NCI-H146 (cell line): ENCODE measurements at places on chromosomes 7 and 10.

DNA sequence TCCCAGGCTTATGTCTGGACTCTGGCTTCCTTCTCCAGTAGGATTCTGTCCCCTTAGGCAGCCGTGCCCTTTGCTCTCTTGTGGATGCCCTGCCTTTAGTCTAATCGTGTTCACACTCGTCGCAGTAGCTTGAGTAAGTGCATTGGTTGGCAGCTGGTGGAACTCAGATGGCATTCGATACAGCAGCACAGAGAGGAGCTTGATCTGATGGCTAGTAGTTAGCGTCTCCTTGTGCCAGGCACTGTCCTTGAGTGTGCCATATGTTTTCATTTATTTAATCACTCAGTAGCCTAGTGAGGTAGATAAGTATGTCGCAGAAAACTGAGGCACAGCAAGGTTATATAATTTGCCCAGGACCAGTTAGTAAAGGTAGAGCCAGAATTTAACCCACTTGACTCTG is 18.2 kb upstream of the PARP12 start:
- DNase-seq: no peak

- no peak for DNase-seq
Observed at GRCh38 chr7:137363683-137364082, 20.1 kb upstream of the PTN start.

- no peak for DNase-seq
Observed at GRCh38 chr7:127702052-127702652, 50.2 kb downstream of the SND1 start.

- DNase-seq: no peak
Observed at GRCh38 chr10:103711351-103711994, 143.9 kb downstream of the SH3PXD2A start.

GRCh38 chr7:26681819-26682418 is 182.5 kb downstream of the SKAP2 start:
- DNase-seq: peak; percentile 12

GRCh38 chr7:74452748-74453321 is 871 bp upstream of the GTF2IRD1 start:
- peak; percentile 49 for DNase-seq

- DNase-seq: peak; percentile 25
Observed at GRCh38 chr7:92698237-92698841, 108.1 kb upstream of the FAM133B start.

DNA sequence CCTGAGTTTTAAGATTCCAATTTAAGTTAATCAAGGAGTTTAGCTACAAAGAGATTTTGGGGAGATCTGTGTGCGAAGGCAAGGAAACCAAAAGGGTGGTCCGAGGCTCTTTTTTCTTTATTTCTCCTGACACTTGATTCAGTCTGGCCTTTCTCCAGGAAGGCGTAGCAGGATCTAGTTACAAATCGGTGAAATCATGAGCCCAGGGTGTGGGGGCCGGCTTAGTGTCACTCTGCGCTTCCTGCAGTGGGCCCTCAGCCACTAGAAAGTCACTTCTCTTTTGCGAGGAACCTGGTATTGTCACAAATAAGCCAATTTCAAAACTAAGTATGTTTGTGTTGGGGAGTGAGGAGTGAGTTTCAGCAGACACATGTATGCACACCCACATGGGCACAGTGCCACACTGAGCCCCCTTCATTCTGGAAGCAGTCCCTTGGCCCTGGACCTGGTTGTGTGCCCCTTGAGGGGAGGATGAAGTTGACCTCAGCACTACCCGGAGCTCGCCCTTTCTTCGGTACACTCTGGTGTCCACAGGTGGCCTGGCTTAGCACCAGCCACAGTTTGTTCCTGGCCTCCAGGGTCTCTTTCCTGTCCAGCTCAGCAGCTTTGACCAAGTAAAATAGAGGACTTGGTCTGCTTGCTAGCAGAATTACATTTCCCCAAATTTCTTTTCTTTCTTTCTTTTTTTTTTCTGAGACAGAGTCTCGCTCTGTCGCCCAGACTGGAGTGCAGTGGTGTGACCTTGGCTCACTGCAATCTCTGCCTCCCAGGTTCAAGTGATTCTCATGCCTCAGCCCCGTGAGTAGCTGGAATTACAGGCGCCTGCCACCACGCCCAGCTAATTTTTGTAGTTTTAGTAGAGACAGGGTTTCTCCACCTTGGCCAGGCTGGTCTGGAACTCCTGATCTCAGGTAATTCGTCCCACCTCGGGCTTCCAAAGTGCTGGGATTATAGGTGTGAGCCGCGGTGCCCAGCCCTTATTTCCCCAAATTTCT is 84.0 kb upstream of the BTBD16 start:
- DNase-seq: no peak

DNA sequence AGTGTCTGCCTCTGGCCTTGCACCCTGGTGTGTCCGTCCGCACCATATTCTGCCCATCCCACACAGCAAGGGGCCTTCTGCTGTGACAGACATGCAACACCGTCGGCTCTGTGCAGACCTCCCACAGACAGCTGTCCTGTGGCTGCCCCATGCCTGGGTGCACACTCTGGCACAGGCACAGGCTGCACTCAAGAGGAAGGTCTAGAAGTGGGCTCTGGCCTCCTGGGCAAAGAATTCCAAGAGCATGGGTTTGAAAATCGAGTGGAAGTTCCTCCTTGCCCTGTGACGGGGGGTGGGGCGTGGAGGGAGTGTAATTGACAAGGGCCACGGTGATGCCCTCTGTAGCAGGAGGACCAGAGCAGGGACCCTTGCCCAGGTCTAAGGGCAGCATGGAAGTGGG is 4.3 kb upstream of the LOXL4 start:
- DNase-seq: no peak

DNA sequence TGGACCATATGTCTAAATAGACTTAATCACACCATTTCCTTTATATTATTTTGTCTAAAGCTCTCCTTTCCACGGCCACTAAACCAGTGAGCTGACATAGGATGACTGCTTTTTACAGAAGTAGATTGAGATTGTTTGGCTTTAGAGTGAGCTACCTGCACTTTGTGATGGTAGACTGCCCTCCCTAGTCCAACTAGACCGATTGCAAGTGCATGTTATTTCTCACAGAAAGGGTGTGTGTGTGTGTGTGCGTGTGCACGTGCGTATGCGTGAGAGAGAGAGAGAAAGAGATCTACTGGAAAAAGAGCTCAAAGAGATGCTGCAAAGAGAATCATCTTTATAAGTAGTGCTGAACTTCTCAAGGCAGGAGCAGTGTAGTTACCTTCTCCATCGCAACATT is 60.7 kb downstream of the VCL start:
- DNase-seq: peak; percentile 44

DNA sequence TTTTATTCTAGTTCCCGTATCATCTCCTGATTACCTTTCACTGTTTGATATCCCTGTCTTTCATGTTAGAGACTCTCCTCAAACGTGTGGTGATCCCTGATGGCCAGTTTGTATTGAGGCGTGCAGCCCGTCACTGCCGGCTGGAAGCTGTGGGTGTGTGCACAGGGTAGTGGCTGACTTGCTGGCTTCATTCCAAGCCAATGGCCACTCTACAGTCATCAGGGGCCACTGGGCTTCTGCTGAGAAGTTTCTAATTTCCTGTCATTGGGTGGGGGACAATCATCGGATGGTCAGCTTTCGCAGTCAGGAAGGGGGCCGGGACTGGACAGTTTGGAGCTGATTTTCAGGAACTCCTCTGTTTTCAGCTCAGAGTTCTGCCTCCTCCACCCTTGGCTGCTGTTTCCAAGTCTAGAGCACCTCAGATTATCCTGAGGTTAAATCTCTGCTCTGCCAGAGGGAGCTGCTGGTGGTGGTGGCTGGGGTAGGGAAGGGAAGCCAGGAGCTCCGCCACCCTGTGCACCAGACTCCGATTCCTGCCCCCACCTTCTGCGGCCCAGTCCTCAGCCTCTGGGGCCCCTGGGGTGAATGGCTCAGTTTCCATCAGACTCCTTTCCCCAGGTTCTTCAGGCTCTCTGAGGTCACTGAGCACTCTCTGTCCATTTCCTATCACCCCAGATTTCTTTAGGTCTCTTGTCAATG is 34.9 kb downstream of the BAIAP2L1 start:
- no peak for DNase-seq

DNA sequence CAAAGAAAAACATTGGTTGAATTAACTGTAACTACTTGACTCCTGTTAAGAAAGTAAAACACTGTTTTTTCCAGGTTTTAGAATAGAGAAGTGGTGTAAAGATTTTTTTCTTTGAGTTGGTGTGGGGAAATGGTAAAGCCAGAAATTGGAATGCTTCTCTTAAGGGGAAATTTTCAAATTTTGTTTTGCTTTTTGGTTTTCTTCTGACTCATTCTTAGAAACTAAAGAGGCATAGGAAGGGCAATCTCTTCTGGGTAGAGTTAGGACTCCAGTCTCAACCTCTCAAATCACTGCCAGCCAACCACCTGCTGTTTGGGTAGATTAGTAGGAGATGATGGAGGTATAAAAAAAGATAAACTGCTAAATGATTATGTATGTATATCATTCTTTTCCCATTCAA is 47.7 kb upstream of the STRIP2 start:
- no peak for DNase-seq

- no peak for DNase-seq
Observed at GRCh38 chr7:37732253-37732652, 48.7 kb downstream of the GPR141 start.

DNA sequence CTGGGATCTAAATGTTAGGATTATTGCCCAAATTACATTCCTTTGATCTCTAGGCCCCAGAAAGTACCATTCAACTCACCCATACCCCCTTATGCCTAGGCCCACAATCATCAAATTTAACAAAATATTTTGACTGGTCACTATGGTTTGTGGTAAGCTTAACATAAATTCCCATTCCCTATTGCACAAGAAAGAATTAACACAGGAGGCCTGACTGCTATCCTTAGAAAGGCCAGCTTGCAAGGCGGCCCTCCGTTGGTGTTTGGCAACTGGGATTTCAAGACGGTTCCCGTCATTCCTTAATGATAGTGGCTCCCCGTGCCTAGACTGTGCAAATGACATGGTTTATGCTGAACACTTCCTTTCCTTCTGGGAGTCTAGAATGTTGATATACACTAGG is 29.6 kb downstream of the ARHGAP21 start:
- no peak for DNase-seq

- DNase-seq: no peak
Observed at GRCh38 chr10:24340883-24341282, 131.9 kb downstream of the KIAA1217 start.
